Gastroesophageal sphincter (tissue), 4 donors: ENCODE measurements at places on chromosomes 11 and 22.

- ATAC-seq, result no peak
Observed at GRCh38 chr22:49943405-49943765, 17.2 kb upstream of the PIM3 start.

DNA sequence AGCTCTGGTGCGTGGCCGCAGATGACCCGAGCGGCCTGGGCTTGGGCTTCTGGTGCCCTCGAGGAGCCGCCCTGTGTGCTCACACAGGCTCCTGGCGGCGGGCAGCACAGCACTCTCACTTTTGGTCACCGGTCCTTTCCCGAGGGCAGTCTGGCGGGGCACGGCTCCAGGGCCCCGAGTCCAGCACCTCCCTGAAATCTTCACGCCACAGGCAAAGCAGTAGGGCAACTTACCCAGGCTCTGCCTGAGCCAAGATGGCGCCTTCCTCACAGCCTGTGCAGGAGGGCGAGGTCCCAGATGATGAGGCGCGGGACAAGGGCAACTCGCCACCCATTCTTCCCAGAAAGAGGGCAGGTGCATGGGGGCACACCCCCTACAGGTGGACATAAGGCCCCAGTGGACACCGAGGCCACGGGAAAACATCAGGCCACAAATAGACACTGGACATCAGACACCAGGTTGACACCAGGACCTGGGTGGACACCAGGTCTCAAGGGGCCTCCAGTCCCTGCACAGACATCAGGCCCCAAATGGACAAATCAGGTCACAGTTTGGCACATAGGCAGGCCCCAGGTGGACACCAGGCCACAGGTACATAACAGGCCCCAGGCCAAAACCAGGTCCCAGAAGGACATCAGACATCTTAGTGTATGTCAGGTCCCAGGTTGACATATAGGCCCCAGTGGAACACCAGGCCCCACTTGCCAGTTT lies 57.6 kb upstream of the SEPTIN5 start:
- no peak for ATAC-seq

GRCh38 chr11:119776651-119777050 lies 47.7 kb upstream of the NECTIN1 start:
- ATAC-seq, result no peak

- ATAC-seq, result no peak
Observed at GRCh38 chr11:134662629-134663360, 250.8 kb upstream of the B3GAT1 start.

- ATAC-seq, result no peak
Observed at GRCh38 chr22:22738959-22739585, 94.7 kb downstream of the GGTLC2 start.

GRCh38 chr11:130124096-130124495 lies 35.5 kb upstream of the ST14 start:
- ATAC-seq, result peak; percentile 97

DNA sequence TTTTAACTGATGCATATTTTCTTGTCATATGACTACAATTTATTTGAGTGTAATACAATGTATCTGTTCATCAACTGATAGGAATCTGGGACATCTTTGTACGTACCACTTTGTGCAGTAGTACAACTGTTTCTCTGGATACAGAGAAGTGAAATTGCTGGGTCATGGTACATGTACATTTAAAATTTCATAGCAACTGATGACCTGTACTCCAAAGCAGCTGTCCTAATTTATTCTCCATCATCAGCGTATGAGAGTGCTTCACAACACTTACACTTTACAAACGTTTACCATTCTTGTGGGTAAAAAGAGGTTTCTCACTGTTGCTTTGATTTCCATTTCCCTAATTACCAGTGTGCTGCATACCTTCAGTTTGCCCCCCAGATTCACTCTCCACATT lies 552.8 kb upstream of the CADM1 start:
- no peak for ATAC-seq

DNA sequence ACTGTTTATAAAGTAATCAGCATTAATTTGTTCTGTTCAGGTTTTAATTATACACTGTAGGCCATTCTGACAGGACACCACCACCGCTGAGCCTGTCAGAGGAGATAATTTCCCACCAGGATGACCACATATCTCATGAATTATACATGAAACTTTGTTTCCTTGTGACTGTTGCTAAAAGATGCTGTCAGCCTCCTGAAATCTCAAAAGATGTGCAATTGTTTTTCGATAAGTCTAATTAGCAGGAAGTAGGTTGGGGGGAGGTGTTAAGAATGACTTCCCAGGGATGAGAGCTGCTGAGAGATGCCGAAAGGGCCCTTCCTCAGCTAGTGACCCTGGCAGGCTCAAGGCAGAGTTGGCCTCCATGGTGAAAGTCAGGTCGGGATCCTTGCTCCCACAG lies 485.4 kb downstream of the SOX6 start:
- no peak for ATAC-seq

- no peak for ATAC-seq
Observed at GRCh38 chr11:133739481-133739880, 105.8 kb downstream of the SPATA19 start.

GRCh38 chr11:3154001-3154599 lies 11.0 kb downstream of the OSBPL5 start:
- ATAC-seq, result no peak
